Heart right ventricle (tissue), 16 donors: ENCODE measurements at places on chromosomes 7 and 10. TPM values are rescaled to one million over a fixed set of nuclear protein-coding genes. Genes with fewer than 3 reads are reported as not detected.

Gene SPDYE1
- not detected for total RNA-seq

- DNase-seq: no peak
Observed at GRCh38 chr7:90188281-90188680, 23.3 kb upstream of the STEAP2 start.

Gene OGDH
- 637 TPM for total RNA-seq

DNA sequence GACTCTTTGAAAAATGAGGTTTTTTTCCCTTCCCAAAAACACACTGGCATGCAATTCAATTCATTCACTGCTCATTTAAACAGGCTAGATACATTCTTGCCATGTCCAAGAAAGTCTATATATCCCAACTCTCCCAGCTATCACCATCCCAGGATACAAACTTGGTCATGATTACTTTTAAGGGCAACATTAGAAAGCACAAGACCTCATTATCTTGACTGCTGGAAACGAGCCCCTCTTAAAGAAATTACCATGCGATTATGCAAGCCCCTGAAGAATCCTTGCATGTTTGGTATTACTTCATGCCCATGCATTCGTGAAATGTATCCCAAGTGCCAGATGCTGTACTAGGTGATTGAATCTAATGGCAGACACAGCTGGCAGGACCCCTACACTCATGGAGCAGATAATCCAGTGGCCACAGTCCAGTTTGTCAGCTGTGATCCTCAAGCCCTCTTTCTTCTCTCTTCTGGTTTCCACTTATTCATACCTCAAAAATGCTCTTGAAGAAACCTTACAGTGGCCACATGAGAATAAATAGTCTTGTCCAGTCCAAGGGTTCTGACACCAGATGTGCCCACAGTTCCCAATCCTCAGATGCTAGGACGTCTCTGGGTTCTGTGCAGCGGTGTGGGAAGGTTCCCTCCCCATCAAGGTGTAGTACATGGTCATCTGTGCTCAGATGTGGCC is 103.7 kb upstream of the HABP2 start:
- no peak for DNase-seq

DNA sequence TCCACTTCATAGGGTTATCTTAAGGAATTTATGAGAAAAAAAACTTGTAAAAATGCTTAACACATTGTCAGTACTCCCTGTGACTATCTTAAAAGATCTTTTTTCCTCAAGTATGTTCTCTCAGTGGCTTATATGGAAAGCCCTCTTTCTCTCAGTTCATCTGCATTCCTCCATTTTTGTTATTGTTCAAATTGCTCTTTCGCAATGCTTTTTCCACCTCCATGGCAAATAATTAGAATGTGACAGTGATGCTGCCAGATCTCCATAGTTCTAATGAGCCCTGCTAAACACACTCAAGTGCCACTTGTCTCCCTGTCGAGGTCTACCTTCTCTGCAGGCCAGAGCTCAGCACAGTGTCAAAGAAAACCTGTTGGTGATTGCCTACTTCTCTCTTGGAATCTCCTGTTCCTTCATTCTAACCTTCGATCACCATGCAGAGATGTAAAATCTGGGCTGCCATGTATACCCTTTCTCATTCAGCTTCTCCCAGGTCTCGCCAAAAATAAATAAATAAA is 37.2 kb upstream of the ABCB5 start:
- no peak for DNase-seq

GRCh38 chr7:136940917-136941316 is 72.5 kb downstream of the CHRM2 start:
- DNase-seq: no peak

DNA sequence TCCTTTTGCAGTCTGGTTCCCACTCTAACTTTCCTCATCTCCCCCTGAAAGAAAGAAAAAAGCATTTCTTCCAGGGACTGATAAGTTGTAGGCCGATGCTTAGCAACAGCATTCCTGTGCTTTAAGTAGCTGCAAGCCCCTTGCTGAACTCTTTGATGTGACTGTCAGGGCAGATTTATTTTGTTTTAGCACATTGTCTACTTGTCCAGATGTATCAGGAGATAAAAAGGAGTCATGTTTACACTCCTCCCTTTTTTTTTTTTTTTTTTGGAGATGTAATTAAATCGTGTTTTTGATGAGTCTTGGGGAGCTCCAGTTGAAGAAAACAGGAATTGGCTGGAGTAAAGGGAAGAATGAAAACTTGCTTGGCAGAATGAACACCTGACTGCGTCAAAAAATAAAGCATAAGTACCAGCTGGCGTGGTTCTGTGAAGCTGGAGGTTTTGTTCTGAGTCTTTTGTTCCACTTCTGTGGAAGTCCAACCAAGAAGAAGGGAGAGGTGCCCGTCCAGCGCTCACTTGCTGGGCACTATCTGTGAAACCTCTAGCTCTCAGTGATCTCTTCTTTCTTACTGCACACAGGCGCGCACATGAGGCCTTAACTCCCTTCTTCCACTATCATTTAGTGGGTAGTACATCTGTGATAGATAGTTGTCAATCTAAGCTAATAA is 871.7 kb downstream of the LRMDA start:
- DNase-seq: no peak

Gene PALD1
- 4.8 TPM for total RNA-seq

GRCh38 chr10:61761825-61762217 is 99.1 kb downstream of the CABCOCO1 start:
- DNase-seq: no peak

DNA sequence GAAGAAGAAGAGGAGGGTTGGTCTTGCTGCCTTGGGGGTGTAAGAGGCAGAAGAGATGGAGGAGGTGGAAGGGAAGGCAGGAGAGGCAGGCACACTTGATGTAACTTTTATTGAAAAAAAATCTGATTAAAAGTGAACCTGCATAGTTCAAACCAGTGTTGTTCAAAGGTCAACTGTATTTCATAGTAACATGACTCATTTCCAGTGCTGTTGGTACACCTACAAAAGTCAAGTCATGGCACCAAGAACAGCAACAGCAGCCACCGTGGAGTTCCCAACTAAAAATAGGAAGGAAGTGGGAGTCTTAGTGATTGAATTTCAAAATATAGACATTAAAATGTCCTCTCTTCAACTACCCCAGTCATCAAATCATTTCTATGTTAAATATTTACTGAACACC is 88.5 kb downstream of the CTNNA3 start:
- DNase-seq: no peak

GRCh38 chr10:102542800-102543418 is 39.1 kb downstream of the SUFU start:
- no peak for DNase-seq

Gene PTER
- total RNA-seq: 13.9 TPM

Gene NUTM2E
- total RNA-seq: not detected

DNA sequence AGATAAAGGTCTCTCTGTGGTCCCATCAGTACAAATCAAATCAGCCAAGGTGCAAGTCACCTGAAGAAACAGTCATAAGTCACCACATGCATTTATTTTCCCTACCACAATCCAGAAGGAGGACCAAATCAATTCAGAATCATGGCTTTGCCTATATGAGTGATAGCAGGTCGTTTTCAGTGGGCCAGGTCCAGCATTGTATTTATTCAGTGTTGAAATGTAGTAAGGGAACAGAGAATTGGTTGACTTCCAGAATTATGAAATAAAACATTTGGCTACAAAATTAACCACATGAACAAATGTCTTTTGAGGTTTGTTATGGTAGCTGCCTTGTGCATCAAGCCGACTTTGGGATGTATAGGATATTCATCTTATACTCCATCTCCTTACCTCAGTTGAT is 88.4 kb downstream of the POLR1F start:
- no peak for DNase-seq

Gene SPDYE2B
- not detected for total RNA-seq

GRCh38 chr7:81165070-81165469 is 246.2 kb upstream of the SEMA3C start:
- no peak for DNase-seq

DNA sequence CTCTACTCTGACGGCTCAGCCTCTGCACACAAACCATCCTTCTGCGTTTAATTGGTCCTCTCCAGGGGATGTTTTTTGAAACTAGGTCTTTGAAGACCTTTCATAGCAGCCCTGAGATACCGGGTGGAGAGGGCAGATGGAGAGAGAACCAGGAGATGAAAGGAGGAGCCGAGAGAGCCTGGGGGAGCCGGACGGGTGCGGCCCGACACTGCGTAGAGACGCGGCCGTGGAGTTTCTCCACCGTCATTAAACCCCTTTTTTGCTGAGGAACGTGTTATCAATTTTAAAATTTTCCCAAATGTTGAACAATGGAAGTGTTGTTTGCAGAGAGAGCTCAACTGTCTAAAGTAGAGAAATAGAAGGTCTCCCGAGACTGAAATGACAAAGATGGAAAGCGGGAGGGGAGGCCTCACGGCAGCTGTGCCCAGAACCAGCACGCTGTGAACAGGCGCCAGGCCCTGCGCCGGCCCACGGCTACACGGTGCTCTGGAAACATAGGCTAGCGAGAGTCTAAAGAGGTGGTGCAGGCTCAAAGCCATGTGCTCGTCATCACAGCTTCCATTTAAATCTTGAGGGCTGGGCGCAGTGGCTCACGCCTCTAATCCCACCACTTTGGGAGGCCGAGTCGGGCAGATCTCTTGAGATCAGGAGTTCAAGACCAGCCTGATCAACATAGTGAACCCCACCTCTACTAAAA is 307.0 kb downstream of the PTPRN2 start:
- DNase-seq: no peak
